ENCODE measurements at places on chromosomes 2 and 18.

GRCh38 chr2:28360718-28361293, 31.9 kb upstream of the FOSL2 start:
- no peak for DNase-seq

GRCh38 chr2:56483081-56483480, 299.3 kb downstream of the CCDC85A start:
- no peak for DNase-seq

DNA sequence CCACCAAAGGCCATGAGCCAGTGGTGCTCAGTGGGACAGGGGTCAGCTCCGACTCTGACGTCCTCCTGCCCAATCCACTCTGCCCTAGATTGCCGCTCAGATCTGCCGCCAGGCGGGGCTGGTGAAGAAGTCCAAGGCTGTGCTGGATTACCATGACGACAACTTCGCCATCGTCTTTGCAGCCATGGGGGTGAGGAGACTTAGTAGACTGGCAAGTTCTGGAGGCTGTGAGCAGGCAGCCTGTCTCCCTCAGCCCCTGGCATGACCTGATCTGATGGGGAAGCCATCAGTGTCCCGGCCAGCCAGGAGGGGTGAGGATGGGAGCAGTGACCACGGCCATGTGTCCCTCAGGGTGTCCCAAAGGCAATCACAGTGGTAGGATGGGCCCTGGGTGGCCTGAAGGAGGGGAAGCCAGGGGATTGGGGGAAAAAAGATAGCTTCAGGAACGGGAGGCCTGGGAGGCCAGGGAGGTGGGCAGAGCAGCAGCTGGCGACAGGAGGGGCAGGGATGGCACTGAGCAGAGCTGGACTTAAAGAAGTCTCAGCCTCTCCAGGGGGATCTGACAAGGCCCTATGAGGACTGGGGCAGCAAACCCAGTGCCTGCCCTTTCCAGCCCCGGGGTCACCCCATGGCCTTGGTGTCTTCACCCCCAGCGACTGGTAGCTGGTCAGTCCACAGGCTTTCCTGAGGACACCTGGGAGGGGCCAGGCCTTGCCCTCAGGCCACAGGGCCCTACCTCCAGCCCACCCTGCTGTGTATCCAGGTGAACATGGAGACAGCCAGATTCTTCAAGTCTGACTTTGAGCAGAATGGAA, 17.4 kb upstream of the ANKRD53 start:
- DNase-seq, result no peak

- DNase-seq, result no peak
Observed at GRCh38 chr2:218003981-218004419, 1.2 kb upstream of the TNS1 start.

- DNase-seq, result no peak
Observed at GRCh38 chr2:207289295-207290018, 123.7 kb upstream of the KLF7 start.

DNA sequence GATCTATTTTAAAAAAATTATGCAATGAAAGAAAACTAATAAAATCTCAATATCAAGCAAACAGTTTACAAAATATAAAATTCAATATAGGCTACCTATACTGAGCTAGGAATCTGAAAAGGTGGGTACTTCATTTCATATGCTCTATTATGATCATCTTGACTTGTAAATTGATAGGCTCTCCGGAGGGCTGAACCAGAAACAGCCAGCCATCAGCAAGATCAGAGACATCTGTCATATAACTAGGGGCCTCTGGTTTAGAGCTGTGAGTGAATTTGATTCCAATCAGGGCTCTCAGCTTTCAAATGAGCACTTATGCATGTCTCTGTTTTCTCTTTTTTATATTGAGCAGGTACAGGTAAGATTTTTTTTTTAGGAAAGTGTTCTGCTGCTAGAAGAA, 114.2 kb downstream of the SPHKAP start:
- no peak for DNase-seq
